ENCODE measurements at places on chromosomes 12 and 14.

DNA sequence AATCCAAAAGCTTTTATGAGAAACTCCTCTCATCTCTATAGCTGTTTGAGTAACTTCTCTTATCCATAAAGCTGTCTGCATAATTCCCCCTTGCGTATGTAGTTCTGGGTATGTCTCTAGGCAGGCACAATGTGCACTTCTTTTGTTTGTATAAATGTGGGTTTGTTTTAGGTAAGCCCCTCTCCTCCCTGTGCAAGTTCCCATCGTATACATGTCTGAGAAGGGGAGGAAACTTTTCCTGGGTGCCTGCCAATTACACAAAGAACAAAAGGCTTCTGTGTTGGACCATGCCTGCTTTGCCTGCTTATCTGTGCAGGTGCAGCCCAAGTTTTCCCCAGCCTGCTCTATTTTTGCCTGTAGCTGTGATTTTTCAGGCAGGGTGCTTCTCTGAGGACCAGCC is 96.7 kb downstream of the CCER1 start:
- DNase-seq: no peak

- no peak for DNase-seq
Observed at GRCh38 chr14:23469906-23470403, 452 bp downstream of the NGDN start.

GRCh38 chr14:49196327-49196726 is 389.9 kb downstream of the RPS29 start:
- no peak for DNase-seq

DNA sequence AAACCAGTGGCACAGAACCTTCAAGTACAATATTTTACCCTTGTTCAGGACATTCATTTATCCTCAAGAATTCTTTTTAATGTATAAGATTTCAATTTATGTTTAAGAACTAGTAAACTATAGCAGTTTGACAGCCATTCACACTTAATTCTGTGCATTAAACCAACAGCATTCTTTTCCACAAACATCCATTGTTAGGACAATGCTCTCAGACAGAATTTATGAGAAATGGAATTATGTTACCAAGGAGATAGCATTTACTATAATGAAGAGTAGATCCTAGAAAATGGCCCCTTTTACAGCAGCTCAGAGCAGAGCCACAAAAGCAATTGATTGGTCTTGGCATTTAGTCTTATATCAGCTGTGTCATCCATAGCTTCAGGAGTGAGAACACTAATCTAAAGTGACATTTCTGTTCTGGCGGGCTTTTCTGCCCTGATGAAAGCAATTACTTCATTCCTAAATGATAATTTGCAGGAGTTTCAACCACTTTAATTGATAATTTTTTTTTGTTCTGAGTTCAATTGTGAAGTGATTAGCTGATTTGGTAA is 268.9 kb downstream of the NPAS3 start:
- DNase-seq: no peak

GRCh38 chr12:109449845-109450532 is 27.1 kb downstream of the KCTD10 start:
- DNase-seq: no peak

DNA sequence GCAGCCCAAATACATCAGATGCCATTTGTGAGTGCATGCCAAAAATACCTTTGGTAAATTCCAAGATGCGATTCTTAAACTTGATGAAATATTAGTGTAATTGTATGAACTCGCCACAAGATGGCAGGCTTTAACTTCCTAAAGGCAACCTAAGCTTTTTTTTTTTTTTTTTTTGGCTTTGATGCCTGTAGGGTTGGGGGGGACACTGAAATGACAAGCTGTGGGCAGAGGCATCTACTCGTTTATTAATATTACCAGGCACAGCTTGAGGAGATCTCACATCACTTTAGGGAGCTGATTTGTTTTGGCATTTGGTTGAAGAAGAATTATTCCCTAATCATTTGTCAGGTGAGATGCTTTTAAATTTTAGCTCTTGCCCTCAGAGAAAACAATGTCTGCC is 126.7 kb upstream of the CCDC196 start:
- no peak for DNase-seq

DNA sequence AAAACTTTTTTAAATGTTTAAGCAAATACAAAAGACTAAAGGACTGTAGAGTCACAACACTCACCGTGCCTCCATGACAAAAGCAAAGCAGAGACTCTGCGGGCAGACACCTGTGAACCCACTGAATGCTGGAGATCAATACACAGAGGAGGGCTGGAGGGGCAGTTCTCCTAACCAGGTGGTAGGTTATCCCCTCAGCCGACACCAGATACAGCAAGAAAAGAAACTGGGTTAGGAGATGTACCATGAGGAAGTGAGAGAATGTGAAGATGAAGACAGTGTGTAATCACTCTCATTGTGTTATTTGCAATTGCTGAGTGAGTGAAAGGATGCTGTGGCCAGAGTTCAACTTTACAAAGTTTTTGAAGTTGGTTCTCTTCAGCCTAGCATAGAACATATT is 480.3 kb downstream of the BCL11B start:
- DNase-seq: no peak

DNA sequence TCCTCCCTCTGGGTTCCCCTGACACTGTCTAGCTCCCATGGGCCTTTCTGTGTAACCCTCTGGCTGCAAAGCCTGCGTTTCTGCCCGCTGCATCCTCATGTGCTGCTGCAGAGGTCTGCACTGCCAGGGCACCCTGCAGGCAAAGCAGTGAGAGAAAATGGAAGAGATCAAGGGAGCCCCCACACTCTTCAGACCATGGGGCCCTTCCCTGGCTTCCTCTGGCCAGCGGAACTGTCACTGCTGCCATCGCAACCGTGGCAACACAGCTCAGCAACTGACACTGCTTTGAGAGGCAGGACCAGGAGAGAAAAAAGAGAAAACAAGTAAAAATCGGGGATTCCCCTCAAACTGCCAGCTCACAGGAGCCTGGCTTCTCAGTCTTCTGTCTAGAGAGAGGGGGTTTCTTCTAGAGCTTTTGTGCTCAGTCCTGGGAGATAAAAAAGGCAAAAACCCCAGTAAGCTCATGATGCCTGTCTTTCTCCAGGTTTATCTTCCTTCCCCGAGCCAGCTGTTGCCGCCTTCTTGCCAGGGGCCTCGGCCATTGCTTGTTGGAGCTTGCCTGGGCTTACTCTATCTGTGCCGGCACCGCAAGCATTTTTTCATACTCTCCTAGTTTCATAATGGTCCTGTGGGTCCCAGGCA is 38.9 kb downstream of the C14orf132 start:
- DNase-seq: no peak

DNA sequence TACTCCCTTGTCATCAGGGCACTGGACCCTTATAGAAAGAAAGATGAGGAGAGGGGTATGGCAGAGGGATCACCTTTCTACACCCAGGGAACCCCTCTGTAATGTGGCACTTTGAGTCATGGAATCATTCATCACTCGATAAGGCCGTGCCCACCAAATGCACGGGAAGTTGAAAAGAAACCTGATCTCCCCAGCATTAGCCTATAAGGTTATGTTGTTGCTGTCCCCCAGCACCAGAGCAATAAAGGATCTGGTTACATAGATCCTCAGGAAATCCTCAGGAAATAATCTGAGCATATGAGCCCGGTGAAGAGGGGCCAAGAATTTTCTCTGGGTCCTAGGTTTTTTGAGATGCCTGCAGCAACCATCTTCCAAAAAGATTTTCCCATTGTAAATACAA is 148.8 kb upstream of the CRY1 start:
- no peak for DNase-seq

GRCh38 chr12:45475594-45475993 is 253.9 kb upstream of the ARID2 start:
- DNase-seq: no peak

DNA sequence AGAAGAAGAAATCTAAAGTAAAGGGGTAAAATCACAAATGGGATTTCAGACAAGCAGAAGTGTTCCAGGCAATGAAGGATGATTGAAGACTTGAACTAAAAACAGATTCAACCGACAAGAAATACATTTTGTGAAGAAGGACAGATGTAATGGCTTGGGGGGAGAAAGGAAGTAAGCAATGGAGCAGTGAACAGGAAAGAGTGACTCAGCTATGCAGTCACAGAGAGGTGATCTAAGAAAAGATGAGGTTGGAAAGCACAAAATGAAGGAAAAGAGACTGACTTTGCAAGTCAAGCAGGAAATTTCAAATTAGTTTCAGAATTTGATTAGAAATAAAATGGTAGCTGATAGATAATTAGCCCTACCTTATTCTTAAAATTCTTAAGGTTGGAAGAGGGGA is 66.5 kb downstream of the PUS7L start:
- no peak for DNase-seq

- no peak for DNase-seq
Observed at GRCh38 chr12:110105986-110106385, 18.2 kb upstream of the IFT81 start.

- DNase-seq: no peak
Observed at GRCh38 chr14:104523546-104523935, 56.0 kb upstream of the C14orf180 start.

- DNase-seq: no peak
Observed at GRCh38 chr14:76953311-76953945, 75.1 kb downstream of the IRF2BPL start.

GRCh38 chr12:132924356-132924755 is 31.8 kb downstream of the ZNF605 start:
- DNase-seq: no peak

DNA sequence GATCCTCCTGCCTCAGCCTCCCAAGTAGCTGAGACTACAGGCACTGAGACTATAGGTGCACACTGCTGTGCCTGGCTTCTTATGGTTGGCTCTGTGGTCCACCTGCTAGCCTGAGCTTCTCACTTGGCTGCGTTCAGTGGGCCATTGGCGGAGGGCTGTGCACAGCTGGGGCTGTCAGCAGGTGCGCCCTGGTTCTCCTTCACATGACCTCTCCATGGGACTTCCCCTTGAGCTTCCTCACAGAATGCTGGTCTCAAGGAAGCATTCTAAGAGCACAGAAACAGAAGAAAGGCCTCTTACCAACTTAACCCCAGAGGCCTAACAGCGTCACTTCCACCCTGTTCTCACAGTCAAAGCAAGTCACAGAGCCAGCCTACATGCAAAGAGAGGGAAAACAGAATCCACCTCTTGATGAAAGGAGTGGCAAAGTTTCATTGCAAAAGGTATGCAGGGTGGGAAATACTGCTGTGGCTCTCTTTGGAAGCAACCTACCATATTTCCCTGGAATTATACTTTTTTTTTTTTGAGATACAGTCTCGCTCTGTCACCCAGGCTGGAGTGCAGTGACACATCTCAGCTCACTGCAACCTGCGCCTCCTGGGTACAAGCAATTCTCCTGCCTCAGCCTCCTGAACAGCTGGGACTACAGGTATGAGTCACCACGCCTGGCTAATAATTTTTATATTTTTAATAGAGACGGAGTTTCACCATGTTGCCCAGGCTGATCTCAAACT is 9.3 kb downstream of the RILPL2 start:
- DNase-seq: no peak

- no peak for DNase-seq
Observed at GRCh38 chr14:66541627-66542026, 33.7 kb downstream of the GPHN start.

DNA sequence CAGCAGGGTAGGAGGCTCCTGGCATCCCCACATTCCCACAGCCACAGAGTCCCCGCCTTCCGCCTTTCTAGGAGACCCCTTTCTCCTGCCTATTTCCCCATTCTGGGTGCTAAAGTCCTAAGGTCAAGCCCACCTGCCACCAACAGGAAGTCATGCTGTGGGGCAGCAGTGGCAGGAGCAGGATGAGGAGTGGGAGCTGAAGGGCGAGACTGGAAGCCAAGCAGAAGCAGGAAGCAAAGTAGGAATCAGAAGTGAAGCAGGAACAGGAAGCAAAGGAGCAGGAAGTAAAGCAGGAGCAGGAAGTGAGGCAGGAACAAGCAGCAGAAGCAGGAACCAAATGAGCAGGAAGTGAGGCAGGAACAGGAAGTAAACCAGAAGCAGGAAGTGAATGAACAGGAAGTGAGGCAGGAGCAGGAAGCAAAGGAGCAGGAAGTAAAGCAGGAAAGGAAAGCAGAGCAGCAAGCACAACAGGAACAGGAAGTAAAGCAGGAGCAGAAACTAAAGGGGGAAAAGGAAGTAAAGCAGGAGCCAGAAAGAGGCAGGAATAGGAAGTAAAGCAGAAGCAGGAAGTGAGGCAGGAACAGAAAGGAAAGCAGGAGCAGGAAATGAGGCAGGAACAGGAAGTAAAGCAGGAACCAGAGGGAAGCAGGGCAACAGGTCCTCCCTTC is 38.3 kb upstream of the RIMBP2 start:
- no peak for DNase-seq

- DNase-seq: no peak
Observed at GRCh38 chr12:98185606-98186005, 329.8 kb upstream of the TMPO start.

- DNase-seq: no peak
Observed at GRCh38 chr14:28599191-28599590, 167.4 kb upstream of the FOXG1 start.

GRCh38 chr12:49008943-49009342 is 9.6 kb downstream of the PRKAG1 start:
- no peak for DNase-seq

DNA sequence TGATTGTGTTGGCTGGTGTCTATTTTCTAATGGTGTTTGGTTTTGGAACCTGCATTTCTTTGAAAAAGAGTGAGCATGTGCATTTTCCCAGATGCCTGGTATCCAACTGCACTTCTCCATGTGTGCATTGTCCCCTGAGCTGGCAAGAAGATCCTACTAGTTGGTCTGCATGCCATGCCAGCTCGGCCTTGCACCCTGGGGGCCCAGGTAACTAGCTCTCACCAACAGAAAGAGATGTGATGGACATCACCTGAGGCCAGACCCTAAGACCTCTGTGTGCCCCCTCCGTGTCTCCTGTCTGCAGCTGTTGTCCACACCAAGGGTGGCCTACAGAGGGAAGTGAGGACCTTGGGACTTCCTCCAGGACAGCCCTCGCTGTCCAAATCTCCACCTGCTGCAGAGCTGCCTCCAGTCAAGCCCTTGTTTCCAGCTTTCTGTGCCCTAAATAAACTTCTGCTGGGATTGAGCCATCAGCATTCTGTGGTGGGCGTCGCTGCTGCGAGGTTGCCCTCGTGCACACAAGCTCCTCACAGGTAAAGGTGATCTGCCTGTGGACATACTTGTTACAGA is 30.1 kb upstream of the GPR132 start:
- DNase-seq: no peak

DNA sequence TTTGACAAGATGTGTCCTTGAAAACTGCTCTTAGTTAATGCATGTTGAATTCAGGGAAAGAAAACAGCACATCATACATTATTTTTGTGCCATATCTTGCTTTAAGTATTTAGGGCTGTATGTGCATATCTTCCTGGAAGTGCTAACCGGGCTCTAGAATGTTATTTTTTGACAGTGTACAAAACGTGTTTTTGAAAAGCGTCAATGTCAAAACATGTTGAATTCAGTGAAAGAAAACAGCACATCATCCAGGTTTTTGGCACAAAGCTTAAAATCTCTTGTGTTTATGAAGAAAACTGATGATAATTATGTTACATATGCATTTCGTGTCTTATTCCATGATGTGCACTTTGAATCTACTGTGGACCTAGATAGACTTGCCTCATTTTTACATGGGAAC is 82.7 kb downstream of the ASCL4 start:
- no peak for DNase-seq

- no peak for DNase-seq
Observed at GRCh38 chr12:60107992-60108391, 512.2 kb downstream of the SLC16A7 start.

Data from stimulated activated CD4-positive, alpha-beta T cell treated with anti-CD3 and anti-CD28 coated beads, Interleukin-12 subunit alpha, Interleukin-12 subunit beta, amount 100 ng/mL, for 24 hours (primary cell).